Hepatocyte (in vitro differentiated cells): ENCODE measurements at places on chromosomes 5 and 9. TPM values are rescaled to one million over a fixed set of nuclear protein-coding genes. Genes with fewer than 3 reads are reported as not detected.

MYMK gene
- polyA plus RNA-seq, result 0.91 and 1.3 TPM in 2 replicates

LCN10 gene
- not detected in 2 replicates for polyA plus RNA-seq

SPINK4 gene
- 2.2 TPM in 1 of 2 replicates, not detected in the other for polyA plus RNA-seq

FNIP1 gene
- 20.7 and 21.3 TPM in 2 replicates for polyA plus RNA-seq

WWC1 gene
- polyA plus RNA-seq, result 21.5 and 27.8 TPM in 2 replicates

TRIM36 gene
- polyA plus RNA-seq, result 1.3 and 2.0 TPM in 2 replicates

NEURL1B gene
- 0.65 and 1.00 TPM in 2 replicates for polyA plus RNA-seq

ADGRD2 gene
- not detected in 2 replicates for polyA plus RNA-seq

LTC4S gene
- 3.7 and 6.5 TPM in 2 replicates for polyA plus RNA-seq

CD14 gene
- 0.45 and 1.9 TPM in 2 replicates for polyA plus RNA-seq

SLCO6A1 gene
- polyA plus RNA-seq, result 0.77 and 1.4 TPM in 2 replicates

PDCD1LG2 gene
- not detected in 2 replicates for polyA plus RNA-seq

RNF130 gene
- 62.4 and 64.9 TPM in 2 replicates for polyA plus RNA-seq

HAVCR1 gene
- 1.7 and 2.1 TPM in 2 replicates for polyA plus RNA-seq

OMD gene
- polyA plus RNA-seq, result 0.18 and 0.47 TPM in 2 replicates

TAS2R1 gene
- polyA plus RNA-seq, result not detected in 2 replicates

FRMD3 gene
- polyA plus RNA-seq, result 3.7 and 3.9 TPM in 2 replicates

OR5C1 gene
- not detected in 2 replicates for polyA plus RNA-seq

GRM6 gene
- not detected in 2 replicates for polyA plus RNA-seq

SPINK13 gene
- polyA plus RNA-seq, result 0.79 and 3.1 TPM in 2 replicates
